Fibroblast of skin of abdomen (primary cell): ENCODE measurements at places on chromosomes 16 and 17.

- no peak for DNase-seq
Measured at GRCh38 chr17:56148333-56148732, 4.9 kb upstream of the ANKFN1 start.

DNA sequence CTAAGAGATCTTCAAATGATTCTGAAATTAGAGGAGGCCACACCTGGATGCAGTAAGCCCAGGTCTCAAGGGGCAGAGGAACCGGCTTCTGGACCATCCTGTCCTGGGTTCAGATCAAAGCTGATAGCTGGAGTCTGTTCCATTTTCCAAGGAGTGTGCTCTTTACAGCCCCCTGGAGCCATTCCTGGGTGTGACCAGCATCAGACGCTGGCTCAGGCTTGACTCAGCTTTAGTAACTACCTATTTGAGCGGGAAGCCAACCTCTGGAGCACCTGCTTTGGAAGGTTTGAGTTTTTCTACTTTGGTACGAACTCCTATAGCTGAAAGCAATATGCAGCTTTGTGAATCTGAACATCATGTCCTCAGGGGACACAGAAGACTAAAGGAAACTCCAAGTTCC is 12.9 kb upstream of the BBS2 start:
- DNase-seq = no peak

- DNase-seq = no peak
Measured at GRCh38 chr17:74760404-74761105, 12.1 kb downstream of the NHERF1 start.

DNA sequence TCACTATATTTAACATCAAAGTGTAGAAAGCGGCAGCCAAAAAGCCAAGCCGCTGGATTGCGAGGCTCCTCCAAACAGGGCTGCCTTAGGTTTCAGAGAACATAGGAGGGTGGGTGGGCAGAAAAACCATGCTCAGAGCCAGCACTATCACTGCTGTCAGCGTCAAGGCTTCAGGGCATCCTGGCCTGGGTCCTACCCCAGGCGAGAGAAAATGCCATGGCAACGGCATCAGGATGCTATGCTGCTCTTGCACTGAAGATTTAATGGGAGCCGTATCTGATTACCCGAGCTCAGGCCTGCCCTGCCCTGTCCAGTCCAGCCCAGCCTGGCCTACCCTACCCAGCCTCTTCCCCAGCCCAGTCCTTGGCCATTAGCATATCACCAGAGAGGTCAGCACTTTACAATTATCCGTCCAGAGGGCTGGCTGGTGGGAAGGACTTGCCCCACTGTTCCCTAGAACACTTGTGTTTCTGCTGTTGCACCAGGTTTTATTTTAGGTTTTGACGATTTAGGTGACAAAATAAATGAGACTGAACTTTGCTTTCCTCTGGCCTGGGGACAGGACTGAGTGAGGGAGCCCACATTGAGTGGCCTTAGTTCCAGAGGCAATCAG is 61.1 kb downstream of the TOM1L2 start:
- DNase-seq = no peak

DNA sequence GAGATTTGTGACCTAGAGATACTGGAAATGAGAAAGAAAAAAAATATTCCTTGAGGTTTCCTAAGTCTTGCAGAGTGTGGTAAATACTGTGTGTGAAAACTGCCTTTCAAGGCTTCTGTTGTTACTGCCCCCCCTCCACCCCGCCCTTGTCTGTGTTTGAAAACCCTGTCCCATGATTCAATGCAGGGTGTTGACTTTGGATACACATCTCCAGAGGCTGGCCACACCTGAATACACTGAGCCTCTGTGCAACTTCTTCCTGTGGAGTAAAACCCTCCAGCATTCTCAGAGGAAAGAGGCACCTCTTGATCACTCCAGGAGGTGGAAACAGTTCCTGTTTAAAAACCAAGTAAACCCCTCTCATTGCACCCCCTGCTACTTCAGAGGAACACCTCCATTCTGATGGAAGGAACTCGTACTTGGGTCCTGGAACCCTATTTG is 123.0 kb upstream of the CACNG5 start:
- DNase-seq = no peak

DNA sequence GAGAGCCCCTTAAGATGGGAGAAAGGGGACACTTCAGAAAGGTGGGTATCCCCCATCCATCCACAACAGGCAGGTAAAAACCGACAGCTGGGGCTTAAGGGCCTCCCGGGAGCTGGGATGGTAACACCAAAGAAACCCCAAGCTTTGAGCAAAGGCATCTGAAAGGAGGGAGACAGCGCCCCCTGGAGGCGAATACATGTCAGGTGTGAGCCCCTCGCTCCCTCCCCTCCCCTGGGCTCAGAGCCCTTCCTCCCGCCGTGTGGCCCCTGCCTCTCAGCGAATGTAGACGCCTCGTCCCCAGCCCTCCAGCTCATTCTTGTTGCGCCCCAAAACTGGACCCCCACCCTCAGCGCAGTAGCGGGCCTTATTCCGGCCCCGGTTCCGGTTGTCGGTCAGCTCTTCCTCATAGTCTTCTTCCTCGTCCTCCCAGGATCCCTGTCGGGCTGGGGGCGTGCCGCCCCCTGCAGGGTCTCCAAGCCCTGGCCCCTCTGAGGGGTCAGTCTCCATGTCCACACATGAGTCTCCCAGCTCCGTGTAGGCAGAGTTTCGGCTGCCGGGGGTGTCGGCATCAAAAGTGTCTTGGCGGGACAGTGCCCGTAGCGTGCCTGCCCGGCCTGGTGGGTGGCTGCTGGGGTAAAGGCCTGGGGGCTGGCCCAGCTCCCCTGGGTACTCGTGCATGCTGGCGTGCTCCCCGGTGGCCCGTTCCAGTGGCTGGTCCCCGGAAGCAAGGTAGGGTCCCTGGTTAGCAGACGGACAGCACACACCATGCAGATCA is 9.1 kb upstream of the ARL5C start:
- peak; percentile 60 for DNase-seq

DNA sequence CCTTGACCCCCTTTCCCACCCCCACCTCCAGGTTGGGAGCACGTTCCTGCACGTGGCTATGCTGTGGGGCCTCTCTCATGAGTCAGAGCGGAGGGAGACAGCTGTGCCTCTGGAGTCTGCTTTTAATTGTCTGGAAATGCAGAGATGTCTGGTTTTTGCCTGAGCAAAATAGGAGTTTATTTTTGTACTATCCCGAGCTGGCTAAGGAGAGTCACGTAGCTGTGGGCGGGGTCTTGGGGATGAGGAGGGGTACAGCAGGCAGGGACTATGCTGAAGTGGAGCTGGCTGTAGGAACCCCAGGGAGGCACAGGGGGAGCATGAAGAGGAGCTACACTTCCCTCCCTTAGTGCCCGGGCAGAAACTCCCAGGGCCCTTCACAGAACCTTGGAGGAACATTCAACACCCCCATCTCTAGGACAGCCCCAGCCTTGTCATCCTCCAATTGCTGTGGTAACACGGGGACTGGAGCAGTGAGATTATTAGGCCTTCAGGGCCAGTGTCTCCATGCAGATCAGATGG is 44.7 kb upstream of the LGALS9 start:
- DNase-seq = peak; percentile 96

DNA sequence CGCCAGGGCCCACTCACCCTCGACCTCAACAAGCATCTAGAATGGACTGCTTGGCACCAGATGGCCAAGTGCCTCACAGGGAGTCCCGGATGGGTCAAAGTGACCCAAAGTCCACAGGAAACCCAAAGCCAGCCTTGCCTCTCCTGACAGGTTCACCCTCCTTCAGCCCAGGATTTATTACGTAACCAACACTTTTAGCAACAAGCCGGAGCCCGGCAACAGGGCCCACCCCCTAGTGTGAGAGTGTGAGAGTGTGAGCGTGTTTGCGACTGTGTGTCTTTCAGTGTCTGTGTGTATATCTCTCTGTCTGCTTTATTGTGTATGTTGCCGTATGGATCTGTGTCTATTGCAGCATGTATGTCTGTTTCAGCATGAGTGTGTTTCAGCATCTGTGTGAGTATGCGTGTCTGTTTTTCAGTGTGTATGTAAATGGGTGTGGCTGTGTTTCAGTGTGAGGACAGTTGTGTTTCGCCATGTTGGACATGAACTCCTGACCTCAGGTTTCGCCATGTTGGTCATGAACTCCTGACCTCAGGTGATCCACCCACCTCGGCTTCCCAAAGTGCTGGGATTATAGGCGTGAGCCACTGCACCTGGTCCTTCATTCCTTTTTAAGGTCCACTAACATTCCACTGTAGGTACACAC is 13.7 kb upstream of the PEMT start:
- DNase-seq = no peak

DNA sequence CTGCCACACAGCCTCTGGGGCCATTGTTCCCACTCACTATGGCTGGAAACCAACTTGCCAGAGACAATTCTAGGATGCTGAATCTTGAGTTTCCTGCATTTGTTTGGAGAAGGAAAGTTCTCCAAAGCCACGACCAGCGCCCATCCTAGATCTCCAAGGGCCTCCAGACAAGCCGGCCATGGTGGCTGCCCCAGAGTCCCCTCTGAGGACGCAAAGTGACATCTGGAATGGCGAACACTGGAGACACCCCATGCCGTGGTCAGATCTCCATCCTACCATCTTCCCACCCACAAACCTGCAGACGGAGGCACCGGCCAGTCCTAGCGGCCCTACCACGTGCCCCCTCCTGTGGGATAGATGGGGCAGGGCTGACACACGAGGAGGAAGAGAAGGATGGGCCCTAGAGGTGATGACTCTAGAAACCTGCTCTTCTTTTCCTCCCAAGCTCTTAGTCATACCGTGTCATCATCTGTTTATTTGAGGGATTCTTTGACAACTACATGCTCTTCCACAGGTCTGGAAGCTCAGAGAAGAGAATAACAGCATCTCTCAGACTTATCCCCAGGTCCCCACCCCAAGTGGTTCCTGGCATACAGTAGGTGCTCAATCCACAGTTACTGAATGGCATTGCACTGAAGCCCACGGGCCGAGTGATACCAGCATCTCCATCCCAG is 71.3 kb downstream of the MYH11 start:
- no peak for DNase-seq

- peak; percentile 33 for DNase-seq
Measured at GRCh38 chr16:50593410-50594150, 45.4 kb downstream of the NKD1 start.

GRCh38 chr16:53022374-53022773 is 30.3 kb downstream of the CHD9NB start:
- DNase-seq = peak; percentile 44

DNA sequence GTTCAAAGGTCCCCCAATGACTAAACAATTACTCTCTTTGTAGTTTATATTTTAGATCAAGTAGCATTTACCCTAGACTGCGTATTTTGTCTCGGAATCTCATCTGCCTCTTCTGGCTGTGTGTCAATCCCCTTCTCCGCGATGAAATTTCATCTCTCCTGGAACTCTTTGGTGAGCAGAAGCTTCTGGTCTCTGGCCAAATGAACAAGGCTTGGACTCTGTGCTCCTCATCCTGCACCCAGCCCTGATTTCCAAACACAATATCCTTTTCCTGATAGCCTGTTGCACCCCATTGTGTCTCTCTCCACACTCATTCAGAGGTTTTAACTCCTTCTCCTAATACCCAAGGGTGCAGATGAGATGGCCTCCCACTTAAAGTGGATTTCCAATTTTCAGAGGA is 609.4 kb upstream of the CDH5 start:
- peak; percentile 6 for DNase-seq

DNA sequence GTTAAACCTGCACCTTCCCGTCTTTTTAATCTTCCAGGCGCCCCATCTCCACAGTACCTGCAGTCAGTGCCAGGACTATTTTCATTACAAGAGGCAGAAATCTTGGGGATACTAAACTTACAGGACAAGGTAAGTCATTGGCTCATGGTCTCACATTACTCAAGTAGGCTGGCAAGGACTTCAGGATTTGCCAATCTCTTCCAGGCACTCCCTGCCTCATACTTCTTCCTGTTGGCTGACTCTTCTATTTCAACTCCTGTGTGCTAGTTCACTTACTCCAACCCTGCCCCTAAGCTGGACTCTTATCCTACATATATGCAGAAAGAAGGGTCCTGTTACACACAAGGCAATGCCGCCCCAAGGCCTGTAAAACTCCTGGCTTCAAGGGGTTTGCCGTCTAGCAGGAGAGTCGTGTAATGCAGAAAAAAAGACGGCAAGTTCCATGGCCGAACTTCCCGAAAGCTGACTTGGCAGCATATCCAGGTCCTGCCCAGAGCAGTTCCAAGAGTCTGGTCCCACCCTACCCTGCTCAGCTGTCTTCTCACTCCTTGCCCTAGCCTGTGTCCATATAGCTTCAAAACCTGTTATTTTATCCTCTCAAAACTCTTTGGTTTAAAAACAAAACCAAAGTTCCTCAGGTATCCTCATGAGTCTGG is 14.8 kb downstream of the ERN1 start:
- no peak for DNase-seq

GRCh38 chr16:12519986-12520385 is 283.7 kb downstream of the CPPED1 start:
- no peak for DNase-seq
